PC-3 (cell line): ENCODE measurements at places on chromosomes 16 and 17. TPM values are rescaled to one million over a fixed set of nuclear protein-coding genes. Genes with fewer than 3 reads are reported as not detected.
A peak's percentile ranks its signal among the peaks of the same experiment; 100 is the strongest.

DNA sequence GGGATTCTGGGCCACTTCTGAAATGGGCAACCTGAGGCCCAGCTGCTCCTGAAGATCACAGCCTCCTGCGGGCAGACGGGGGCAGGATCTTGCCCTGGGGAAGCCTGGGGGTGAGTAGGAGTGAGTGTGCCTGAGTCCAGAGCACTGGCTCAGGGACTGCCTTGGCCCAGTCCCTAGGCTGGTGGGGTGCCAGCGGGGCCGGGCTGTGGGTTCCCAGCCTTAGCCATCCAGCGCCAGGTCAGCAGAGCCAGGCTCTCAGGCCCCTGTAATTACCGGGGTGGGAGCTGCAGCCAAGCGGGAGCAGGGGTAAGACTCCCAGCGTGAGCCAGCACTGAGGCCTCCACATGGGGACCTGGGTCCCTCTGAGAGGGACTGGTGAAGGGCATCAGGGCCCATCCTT is 8.2 kb downstream of the SPNS2 start:
- no peak overlapping the region for H3K4me3 ChIP-seq
- H3K4me1 ChIP-seq, result peaks cover 17% of the 10 kb centered on the region
- DNase-seq, result no peak
- H3K27ac ChIP-seq, result no peak overlapping the region
- H3K27me3 ChIP-seq, result no peaks in the 10 kb centered on the region

- no peak for DNase-seq
- no peak overlapping the region for H3K27ac ChIP-seq
- no peaks in the 10 kb centered on the region for H3K4me1 ChIP-seq
- H3K36me3 ChIP-seq, result no peaks in the 10 kb centered on the region
- no peak overlapping the region for H3K4me3 ChIP-seq
- H3K27me3 ChIP-seq, result peaks cover 37% of the 10 kb centered on the region
These were observed 46.0 kb downstream of the HS3ST2 start for GRCh38 chr16:22859925-22860324.

DNA sequence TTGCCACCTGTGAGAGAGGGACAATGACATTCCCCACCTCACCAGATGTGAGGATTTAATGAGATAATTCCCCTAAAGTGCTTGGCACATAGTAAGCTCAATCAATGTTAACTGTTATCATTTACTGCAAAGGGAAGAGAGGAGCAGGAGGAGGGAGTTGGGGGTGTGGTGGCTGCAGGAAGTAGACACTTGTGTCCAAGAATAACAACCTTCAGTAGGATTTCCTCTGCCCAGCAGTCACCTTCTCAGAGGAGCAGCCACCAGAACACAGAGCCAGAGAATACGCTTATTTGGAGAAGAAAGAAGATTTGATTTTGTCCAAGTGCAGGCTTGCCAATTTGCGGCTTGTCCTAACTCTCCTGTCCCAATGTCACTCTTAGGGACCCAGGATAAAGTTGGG is 10.2 kb downstream of the CBX4 start:
- H3K4me1 ChIP-seq, result peaks cover 14% of the 10 kb centered on the region
- no peak overlapping the region for H3K27ac ChIP-seq
- H3K4me3 ChIP-seq, result no peak overlapping the region

DNA sequence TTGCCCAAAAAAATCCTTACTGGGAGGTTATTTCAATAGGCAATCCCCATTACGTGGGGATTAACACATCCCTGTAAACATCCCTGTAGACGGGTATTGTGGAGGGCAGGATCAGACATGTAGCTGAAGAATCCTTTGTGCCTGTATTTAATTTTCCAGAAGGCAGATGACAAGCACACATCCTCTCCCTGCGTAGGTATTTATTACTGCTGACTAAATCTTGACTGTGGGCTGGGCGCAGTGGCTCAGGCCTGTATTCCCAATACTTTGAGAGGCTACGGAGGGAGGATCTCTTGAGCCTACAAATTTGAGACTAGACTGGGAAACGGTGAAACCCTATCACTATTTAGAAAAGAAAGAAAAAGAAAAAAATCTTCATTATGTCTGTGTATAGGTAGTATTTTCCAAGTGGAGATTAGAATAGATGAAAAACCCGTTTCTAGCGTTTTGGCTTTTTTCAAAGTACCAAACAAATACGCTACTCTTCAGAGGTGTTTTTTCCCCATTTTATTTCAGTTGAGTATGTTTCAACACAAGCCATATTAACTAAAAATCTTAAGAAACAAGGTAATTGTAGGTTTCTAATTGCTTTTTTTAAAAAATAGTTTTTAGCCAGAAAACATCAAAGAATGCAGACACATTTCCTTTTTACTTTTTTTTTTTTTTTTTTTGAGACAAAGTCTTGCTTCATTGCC is 1.5 kb upstream of the MARF1 start:
- peak overlapping the region; percentile 90 for H3K27ac ChIP-seq
- peak overlapping the region; percentile 86 for H3K4me3 ChIP-seq
- H3K27me3 ChIP-seq, result no peaks in the 10 kb centered on the region
- H3K4me1 ChIP-seq, result peaks cover 31% of the 10 kb centered on the region

DNA sequence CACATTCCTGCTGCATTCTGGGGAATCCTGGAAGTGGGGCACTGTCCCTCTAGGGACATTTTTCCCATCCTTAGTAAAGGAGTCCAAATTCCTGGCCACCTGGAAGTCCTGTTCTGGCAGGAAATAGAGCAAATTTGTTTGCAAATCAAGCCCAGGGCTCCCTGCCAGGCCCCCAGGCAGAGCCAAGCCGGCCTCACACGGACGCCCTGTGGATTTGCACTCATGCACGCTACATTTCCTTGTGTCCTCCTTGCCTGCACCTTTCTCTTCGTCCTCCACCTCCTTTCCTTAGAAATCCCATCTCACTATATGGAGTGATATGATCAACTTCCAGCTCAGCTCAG is 7.0 kb upstream of the CALB2 start:
- no peak overlapping the region for H3K4me3 ChIP-seq
- no peaks in the 10 kb centered on the region for H3K36me3 ChIP-seq
- H3K4me1 ChIP-seq, result peaks cover 8% of the 10 kb centered on the region; the same call in 1 of the 2 replicates
- DNase-seq, result peak; percentile 38

GRCh38 chr16:74837056-74837455 is 62.4 kb upstream of the FA2H start:
- no peak overlapping the region for H3K4me3 ChIP-seq
- no peaks in the 10 kb centered on the region for H3K27me3 ChIP-seq
- H3K36me3 ChIP-seq, result no peaks in the 10 kb centered on the region
- DNase-seq, result no peak

- H3K4me1 ChIP-seq, result no peaks in the 10 kb centered on the region
- H3K27ac ChIP-seq, result no peak overlapping the region
- no peak for DNase-seq
These were observed 7.9 kb downstream of the TAF15 start for GRCh38 chr17:35817196-35817595.

DNA sequence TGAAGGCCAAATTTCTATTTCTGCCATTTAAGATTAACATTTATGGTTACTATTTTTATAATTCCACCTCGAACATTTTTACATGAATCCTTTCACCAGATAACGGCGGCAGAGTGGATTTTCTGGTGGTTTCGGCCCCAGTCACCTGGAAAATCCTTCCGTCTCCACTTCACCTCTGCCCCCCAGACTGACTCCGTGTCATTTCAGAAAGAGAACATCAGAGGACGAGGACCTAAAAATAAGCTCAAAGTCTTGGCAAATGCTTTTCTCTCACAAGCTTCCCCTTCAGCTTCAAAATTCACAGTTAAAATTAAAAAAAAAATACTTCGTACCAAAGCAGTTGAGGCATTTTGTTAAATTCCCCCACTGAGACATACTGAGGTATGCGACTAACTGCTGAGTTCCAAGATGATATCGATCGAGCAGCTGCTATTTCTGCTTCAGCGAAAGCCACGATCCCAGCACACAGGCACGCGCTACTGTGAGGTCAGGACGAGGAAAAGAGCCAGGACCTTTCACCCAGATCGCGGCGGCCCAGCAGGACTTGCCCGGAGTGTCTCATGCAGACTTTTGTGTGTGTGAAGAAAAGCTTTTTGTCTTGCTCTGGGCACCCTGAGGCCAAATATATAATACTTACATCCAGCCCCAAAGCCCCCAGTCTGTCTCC is 36.8 kb downstream of the ASPA start:
- H3K36me3 ChIP-seq, result no peaks in the 10 kb centered on the region
- H3K4me3 ChIP-seq, result no peak overlapping the region
- H3K27ac ChIP-seq, result no peak overlapping the region
- no peak for DNase-seq

DNA sequence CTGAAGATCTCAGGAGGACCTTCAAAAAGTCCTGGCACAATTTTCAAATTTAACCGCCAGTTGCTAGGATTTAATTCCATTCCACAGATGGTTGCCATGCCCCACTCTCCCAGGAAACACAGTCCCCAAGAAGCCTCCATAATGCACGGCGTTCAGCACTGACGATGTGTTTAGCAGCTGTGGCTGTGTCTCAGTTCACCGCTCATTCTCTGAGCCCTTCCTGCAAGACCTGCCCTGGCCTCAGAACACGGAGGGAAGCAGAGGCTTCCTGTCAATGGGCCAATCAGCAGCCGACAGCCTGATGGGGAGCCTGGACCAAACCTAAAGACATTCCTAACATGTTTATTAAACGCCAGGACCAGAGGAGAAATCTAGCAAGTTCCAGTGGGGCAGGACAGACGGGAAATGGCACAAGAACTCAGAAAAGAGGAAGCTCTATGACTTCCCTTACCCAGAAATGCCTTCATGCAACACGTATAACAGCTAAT is 4.9 kb downstream of the MYLK3 start:
- no peak overlapping the region for H3K27ac ChIP-seq
- H3K4me3 ChIP-seq, result no peak overlapping the region
- H3K36me3 ChIP-seq, result no peaks in the 10 kb centered on the region
- no peak for DNase-seq
- no peaks in the 10 kb centered on the region for H3K4me1 ChIP-seq
- H3K27me3 ChIP-seq, result no peaks in the 10 kb centered on the region

- no peaks in the 10 kb centered on the region for H3K4me1 ChIP-seq
- no peaks in the 10 kb centered on the region for H3K27me3 ChIP-seq
- H3K4me3 ChIP-seq, result no peak overlapping the region
- H3K36me3 ChIP-seq, result no peaks in the 10 kb centered on the region
- no peak overlapping the region for H3K27ac ChIP-seq
These were observed 38.9 kb downstream of the LMF1 start for GRCh38 chr16:931626-932500.

GRCh38 chr17:45751466-45751865 is 32.7 kb upstream of the CRHR1 start:
- no peaks in the 10 kb centered on the region for H3K4me1 ChIP-seq
- no peak for DNase-seq
- no peak overlapping the region for H3K27ac ChIP-seq
- H3K27me3 ChIP-seq, result peaks cover 96% of the 10 kb centered on the region
- no peaks in the 10 kb centered on the region for H3K36me3 ChIP-seq

DNA sequence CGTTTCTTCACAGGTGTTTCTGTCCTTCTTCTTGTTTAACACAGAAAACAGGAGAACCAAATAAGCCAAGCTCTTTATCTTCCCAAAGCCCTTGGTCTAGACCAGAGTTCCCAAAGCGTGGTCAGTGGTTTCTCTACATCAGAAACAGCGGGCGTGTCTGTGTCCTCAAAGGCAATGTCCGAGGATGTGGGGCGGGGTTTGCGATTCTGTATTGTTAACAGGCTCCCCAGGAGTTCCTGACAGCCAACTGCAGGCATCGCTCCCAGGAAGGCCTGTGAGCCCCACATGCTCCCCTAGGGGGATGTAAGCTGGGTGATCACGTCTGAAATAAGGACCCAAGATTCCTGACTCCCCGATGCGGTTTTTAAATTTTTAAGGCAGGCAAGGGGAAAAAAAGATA is 28.4 kb upstream of the SLC25A19 start:
- H3K36me3 ChIP-seq, result peaks cover 29% of the 10 kb centered on the region
- H3K27ac ChIP-seq, result no peak overlapping the region
- no peaks in the 10 kb centered on the region for H3K27me3 ChIP-seq
- H3K4me3 ChIP-seq, result no peak overlapping the region
- no peak for DNase-seq

GRCh38 chr17:4357030-4357628 is 9.3 kb downstream of the UBE2G1 start:
- no peaks in the 10 kb centered on the region for H3K36me3 ChIP-seq
- H3K27me3 ChIP-seq, result no peaks in the 10 kb centered on the region
- H3K4me1 ChIP-seq, result no peaks in the 10 kb centered on the region
- H3K4me3 ChIP-seq, result no peak overlapping the region
- no peak for DNase-seq

GRCh38 chr17:72118335-72119076 is 2.3 kb upstream of the SOX9 start:
- H3K36me3 ChIP-seq, result peaks cover 16% of the 10 kb centered on the region
- H3K4me3 ChIP-seq, result peak overlapping the region; percentile 80
- DNase-seq, result peak; percentile 88
- peak overlapping the region; percentile 46 for H3K27ac ChIP-seq
- H3K4me1 ChIP-seq, result peaks cover 19% of the 10 kb centered on the region

DNA sequence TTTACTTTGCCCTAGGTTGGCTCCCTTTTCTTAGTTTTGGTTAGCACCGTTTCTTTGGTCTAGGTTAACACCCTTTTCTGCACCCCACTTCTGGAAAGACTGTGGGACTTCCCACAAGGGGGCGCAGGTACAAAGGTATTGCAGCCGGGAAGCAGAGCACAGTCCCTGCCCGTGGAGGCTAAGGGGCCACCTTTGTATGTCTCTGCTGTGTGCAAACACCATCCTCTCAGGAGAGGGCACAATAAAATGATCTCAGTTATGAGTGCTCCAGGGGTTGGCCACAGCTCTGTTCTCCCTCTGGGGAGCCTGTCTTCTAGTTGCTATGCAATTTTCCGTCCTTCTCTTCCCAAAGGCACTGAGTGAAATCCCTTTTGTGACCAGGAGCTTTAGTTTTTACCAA is 28.4 kb upstream of the TMC5 start:
- H3K27ac ChIP-seq, result no peak overlapping the region
- H3K27me3 ChIP-seq, result no peaks in the 10 kb centered on the region
- H3K4me1 ChIP-seq, result peaks cover 28% of the 10 kb centered on the region
- peak; percentile 49 for DNase-seq

The TEKT3 gene
- total RNA-seq, result not detected in 2 replicates

The DECR2 gene
- total RNA-seq, result 19.8 and 22.3 TPM in 2 replicates

The ACSF2 gene
- 69.3 and 72.7 TPM in 2 replicates for total RNA-seq

The TMEM106A gene
- not detected in 2 replicates for total RNA-seq

The OTOA gene
- not detected in 2 replicates for total RNA-seq

The PTX4 gene
- 0.22 and 0.40 TPM in 2 replicates for total RNA-seq

The DRC3 gene
- total RNA-seq, result 1.9 and 2.2 TPM in 2 replicates

The METRN gene
- total RNA-seq, result 314 and 320 TPM in 2 replicates
